ENCODE measurements at places on chromosomes 7 and 10.
A peak's percentile ranks its signal among the peaks of the same experiment; 100 is the strongest.

DNA sequence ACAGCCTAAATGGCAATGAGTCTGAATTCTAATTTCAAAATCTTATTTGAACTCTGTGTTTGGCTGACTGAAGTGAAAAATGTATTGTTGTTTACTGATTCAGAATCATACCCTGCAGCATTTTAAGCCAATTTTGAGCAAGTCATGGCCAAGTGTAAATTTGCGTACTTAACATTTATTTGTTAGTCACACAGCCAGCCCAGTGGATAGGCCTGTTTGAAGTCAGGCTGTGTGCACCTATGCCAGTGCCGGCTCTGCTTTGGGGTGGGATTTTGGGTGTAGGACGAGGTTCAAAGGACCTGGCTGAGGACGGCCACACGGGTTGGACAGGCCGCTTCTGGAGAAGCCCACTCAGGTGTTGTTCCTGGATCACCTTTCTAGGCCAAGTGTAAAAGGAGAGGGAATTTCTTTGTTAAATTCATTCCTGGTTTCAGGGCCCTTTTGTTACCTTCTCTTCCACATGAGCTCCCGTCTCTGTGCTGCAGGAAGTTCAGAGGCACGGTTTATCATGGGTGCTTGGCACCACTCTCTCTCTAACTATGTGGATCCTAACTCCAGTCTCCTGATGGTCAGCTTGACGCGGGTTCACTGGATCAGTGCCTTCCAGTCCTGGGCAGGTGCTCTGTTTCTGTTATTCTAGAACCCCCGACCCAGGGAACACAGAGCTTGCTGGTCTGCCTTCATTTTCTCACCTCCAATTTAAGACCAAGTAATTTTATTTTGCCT lies 84.7 kb downstream of the CCNY start:
- no peak for DNase-seq

DNA sequence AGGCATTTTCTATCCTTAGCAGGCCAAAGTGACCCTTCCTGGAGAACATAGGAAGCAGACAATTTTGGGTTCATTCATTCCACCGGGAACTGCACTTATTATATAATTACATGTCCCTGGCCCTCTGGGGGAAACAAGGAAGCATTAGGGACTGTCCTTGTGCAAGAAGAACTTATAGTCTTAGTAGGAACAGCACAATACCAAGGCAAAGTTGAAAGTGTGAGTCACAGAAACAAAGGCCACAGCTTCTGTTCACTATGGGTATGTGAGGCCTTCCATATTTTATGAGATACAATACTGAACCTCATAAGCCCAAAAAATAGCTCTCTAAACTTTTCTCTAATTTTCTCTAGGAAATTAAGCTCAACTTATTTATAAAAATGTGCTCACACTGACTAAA lies 18.4 kb upstream of the AKR1B10 start:
- DNase-seq = no peak

DNA sequence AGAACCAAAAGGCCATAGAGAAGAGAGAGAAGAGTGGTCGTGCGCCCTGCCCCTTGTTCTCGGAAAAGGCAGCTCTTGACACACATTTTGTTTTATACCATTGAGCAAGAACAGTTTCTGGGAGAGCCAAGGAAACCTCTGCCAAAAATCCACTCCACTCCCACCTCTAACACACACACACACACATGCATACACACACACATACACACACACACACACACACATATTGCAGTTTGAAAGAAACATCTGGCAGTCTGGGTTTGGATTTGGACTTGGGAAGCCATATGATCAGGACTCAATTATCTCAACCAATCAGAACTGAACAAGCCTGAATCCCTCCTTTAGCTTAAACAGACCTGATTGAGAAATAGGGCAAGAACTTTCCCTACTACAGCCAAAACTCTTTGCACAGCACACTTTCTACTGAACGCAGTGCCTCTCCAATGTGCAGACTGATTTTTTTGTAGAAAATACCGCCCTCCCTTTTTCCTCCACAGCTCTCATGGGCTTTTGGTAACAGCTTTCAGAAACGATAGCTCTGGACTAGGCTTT lies 484.0 kb upstream of the ZWINT start:
- DNase-seq = no peak

- peak; percentile 69 for DNase-seq
Observed at GRCh38 chr10:119750391-119751230, 24.8 kb downstream of the INPP5F start.

- DNase-seq = no peak
Observed at GRCh38 chr10:7915923-7916536, 97.7 kb downstream of the TAF3 start.

DNA sequence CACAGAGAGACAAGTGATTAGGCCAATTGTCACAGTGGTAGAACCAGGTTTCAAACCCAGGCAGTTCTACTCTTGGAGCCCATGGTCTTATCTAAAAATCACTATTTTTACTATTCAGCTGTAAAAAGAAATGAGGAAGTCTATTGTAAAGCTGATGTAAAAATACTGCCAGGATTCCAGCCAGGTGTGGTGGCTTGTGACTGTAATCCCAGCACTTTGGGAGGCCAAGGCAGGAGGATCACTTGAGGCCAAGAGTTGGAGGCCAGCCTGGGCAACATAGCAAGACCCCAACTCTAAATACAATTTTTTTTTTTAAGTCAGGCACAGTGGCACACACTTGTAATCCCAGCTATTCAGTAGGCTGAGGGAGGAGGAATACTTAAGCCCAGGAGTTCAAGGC lies 40.4 kb downstream of the HIP1 start:
- DNase-seq = no peak

DNA sequence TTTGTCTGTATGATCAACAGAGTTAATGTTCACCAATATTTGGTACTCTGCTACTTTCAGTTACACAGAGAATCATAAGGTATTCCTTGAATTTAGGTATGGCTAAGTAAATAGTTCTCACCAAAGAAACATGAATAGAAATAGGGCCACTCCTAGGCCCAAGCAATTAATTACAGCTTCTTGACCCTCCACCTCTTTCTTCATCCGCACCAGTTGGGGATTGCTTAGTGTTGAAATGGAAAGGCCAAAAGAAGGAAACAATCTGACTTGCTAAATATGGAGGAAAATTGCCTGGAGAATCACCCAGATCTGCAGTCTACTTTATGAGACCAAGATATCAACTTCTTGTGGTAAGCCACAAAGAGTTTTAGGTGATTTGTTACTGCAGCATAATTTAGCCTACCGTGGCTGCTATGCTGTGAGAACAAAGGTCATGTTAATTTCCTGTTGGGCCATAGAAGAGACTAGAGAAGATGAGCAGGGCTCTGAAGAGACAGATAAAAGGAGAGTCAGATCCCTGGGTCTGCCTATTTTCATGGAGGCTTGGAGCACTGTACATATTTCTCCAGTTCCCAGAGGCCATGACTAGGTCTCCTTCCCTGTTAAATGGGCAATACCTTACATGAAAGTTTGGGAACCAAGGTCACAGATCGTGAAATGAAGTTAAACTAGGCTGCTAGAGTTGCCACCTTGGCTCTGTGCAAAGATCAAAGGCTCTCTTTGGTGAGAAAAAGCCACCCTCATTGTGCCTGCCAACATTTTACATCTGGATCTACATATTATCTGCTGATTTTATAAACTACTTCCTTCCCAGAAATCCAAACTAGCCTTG lies 93.3 kb upstream of the GDF10 start:
- DNase-seq = no peak

DNA sequence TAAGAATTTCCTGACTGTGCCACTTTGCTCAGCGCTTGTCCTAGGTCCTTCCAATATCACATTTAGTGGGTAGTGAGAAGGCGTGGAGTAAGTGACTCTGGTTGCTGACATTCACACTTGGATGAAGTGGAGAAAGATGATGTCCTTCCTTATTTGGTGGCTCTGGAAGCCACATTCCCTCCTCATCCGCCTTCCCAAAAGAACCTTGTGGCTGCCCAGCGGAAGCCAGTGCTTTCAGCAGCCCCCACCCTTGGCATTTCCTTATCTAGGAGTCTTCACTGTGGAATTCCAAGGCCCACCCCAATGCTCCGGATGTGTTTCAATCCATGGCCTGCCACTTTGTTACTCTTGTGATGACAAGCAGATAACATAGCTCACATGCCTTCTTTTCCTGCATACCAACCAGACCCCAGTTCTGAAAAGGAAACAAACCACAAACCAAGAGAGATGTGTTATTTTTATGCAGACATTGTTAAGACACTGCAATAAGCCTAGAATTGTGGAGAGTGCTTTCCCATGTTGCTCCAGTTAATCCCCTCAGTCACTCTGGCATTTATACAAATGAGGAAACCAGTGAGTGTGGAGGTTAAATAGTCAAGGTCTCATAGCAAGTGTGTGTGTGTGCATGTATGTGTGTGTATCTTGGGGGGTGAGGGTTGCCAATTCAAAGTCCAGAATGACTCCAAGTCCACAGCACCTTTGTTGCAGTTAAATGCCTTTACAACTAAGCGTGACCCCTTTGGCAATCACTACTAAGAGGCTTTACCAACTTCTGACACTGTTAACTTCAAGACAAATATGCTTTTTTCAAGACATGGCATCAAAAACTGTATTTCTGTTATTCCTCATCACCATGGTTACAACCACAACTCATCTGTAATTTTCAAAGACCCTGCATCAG lies 10.3 kb upstream of the ANKRD1 start:
- DNase-seq = no peak

DNA sequence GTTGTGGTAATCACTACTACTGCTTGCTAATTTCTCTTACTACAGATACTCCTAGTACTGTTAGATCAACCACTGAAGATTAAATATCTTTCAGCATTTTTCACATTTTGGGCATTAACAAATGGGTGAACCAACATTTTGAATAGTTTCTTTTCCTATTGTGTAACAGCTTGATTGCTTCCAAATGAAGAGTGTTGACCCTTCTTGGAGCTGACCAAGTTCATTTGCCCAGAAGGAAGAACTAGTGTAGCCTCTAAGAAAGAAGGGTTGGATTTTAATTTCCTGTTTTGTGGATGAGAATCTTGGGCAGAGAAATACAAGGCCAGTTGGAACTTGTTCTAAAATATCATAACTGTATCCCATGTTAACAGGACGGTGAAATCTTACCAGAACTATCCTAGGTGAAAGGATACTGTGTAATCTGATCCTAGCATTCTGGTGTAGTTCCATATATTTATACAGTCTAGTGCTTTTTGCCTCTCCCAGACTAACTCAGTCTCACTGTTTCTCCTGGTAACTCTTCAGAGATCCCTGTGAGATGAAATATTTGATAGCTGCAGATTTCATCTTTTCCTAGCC lies 37.3 kb downstream of the SND1 start:
- no peak for DNase-seq
